Kidney tubule cell (primary cell): ENCODE measurements at places on chromosomes 3 and 15.

DNA sequence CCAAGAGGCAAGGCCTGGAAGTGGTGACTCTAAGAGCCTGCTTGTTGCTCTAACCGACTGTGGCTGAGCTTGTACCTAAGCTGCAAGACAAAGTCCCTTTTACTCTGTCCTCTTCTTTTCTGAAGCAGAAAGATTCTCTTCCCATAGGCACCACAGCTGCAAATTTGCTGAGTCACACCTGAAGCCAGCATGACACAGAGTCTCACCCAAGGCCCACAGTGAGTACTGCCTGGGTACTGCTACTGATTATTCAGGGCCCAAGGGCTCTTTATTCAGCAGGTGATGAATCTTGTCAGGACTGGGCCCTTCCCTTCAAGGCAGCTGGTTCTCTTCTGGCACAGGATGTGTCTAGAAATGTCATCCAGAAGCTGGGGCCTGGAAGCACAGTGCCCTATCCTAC lies 18.9 kb upstream of the TIGIT start:
- DNase-seq, result peak; percentile 75

DNA sequence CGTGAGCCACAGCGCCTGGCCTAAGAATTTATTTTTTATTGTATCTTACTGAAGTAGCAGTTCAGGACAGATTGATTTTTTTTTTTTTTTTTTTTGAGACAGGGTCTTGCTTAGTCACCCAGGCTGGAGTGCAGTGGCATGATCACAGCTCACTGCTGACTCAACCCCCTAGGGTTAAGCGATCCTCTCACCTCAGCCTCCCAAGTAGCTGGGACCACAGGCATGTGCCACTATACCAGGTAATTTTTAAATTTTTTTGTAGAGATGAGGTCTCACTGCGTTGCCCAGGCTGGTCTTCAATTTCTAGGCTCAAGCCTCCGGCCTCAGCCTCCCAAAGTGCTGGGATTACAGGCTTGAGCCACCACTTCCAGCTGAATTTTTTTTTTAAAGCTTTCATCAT lies 99.8 kb upstream of the HERC1 start:
- DNase-seq, result peak; percentile 56

GRCh38 chr3:12601072-12601471 lies 44.2 kb downstream of the MKRN2 start:
- DNase-seq, result no peak

DNA sequence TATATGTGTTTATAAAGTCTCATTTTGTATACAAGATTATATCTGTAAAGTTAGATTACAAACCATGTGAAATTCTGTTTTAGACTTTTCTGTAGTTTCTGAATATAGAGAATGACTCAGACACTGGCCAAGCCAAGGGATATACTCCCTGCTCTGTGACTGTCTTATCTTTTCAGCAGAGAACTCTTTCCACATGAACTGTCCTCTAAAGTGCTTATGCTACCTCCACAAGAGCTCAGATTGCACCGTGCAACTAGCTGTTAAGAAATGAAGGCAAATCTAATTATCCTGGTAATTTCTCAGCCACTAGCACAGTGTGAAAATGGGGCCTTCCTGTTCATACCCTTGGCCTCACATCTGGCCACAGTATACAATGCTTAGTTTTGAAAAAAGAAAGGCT lies 44.3 kb upstream of the CPNE4 start:
- DNase-seq, result no peak

GRCh38 chr15:50744601-50745000 lies 20.9 kb downstream of the SPPL2A start:
- no peak for DNase-seq

DNA sequence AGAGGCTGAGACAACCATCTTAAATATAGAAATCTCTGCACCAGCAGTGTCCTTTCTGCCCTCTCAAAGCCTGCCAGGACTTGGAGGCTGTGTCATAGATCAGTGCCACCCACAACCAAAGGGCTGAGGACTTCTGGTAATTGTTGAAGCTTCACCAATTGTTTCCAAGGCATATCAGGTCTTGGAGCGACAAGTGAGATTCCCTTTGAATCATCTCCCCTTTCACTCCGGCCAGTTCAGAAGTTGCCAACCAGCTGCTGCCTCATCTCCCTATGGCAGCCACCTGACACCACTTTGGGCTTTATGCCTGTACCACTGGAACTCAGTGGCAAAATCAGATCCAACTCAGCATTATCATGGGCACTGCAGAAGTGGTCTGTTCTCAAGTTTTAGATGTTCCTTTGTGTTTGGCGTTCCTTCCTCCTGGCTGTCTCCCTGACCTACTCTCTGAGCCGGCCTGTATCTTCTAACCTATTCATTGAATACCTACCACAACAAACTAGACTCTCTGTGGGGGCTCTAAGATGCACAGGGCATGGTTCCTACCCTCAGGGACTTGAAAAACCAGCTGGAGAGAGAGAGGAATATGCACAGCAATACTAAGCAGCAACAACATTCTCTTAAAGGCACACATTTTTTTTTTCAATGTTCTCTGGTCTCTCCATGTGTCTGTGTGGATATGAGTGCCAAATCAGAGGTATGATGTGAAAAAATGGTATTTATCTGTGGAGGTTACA lies 90.8 kb upstream of the PFN2 start:
- DNase-seq, result no peak

GRCh38 chr3:71392251-71392650 lies 191.3 kb downstream of the FOXP1 start:
- no peak for DNase-seq

DNA sequence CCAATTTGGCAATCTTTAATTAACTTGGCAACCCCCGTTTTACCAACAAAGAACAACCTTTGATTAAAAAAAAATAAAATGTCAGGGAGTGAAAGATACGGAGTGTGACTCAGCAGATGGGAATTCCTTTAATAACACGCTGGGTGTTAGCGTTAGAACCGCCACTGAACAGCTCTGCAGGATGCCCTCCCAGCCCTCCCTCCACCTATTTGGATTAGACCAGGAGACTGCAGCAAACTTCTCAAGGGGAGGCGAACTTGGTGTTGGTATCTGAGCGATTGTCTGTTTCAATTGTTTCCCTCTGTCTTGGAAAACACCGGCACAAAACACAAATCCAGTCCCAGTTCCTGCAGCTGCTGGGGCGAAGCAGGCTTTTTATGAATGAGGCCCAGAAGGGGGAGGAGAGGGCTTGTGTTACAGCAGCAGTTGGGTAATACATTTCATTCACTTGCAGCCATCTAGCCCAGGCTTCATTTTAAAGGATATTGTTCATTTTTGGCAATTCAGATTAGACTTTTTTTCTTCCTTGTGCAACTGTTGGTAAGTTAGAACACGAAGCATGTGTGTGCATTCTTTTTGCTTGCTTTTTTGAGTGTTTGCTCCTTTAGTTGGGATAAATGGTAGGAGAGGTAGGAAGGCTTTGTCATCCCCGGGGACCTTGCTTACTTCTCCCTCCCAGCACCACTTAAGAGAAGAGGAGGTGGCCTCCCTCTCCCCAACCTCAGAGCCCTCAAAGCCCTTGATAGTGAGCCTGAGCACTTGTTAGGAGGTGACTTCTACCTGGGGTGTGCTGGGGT lies 152.3 kb downstream of the IGF1R start:
- peak; percentile 76 for DNase-seq

DNA sequence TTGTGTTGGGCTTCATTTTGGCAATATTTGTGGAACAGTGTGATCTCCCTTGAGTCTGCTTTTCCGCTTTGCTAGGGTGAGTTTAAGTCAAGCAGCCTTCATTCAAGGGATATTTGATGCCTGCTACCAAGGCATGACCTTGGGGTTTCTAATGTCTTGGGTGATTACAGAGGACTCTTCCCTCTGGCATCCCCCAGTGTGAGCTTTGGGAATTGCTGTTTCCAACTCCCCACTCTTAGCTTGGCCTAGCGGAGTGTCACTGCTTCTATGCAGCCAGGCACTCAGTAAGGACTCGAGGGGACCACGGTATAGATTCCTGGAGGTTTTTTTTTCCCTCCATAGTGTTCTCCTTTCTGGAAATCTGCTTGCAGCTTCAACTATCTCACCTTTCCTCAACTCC lies 21.1 kb downstream of the GCNT3 start:
- DNase-seq, result no peak
